DMS79 (cell line): ENCODE measurements at places on chromosomes 2 and 18.

GRCh38 chr2:26854283-26854827 lies 6.4 kb downstream of the DPYSL5 start:
- no peak for DNase-seq

- DNase-seq = no peak
These were observed 103.8 kb downstream of the HAUS1 start for GRCh38 chr18:46207985-46208384.

GRCh38 chr2:240425697-240426096 lies 9.8 kb upstream of the GPC1 start:
- no peak for DNase-seq

DNA sequence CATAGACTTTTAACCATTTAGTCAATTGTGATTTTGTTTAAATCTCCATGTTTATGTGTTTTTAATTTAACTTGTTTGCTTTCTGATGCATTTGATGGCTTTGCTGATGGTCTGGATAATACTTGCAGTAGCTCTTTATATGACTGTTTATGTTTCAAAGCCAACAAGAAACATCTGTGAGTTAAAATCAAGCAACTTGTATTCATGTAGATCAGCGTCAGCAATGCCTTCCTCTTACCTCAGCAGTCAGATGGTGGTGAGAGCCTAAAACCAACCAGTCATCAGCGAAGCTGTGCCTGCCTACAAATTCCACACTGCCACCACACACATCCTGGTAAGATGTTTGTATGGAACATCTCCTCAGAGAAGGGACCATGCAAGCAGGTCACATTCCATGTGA lies 231.9 kb downstream of the PTGR3 start:
- DNase-seq = no peak

DNA sequence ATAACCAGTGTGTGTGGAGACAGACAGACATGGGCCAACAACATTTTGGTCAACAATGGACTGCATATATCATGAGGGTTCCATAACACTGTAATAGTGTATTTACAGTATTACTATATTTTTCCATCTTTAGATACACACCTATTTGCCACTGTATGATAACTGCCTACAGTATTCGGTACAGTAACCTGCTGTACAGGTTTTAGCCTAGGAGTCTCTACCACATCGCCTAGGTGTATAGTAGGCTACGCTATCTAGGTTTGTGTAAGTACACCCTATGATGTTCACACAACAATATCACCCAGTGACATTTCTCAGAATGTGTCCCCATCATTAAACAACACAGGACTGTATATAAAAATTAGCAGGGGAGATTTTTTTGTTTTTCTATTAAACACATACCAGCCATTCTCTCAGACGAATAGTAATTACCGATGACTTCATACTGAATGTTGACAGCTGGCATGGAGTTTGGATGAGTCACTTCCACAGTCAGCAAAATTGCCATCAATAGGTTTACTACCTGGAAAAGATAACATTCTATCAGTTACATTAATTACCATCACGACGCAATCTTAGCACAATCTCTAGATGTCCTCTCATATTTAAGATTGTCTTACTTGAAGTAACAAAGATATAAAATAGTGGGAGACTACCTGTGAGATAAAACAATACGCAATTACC lies 10.8 kb downstream of the LAPTM4A start:
- DNase-seq = no peak

- DNase-seq = no peak
These were observed 141.5 kb upstream of the FIGN start for GRCh38 chr2:163877316-163877715.

- DNase-seq = no peak
These were observed 579.2 kb downstream of the BCL11A start for GRCh38 chr2:59974051-59974766.

GRCh38 chr18:24189664-24190346 lies 50.9 kb downstream of the CABYR start:
- DNase-seq = no peak
